ENCODE measurements at places on chromosomes 5 and 9. TPM values are rescaled to one million over a fixed set of nuclear protein-coding genes. Genes with fewer than 3 reads are reported as not detected.
A peak's percentile ranks its signal among the peaks of the same experiment; 100 is the strongest.

- no peak for DNase-seq
Measured at GRCh38 chr5:125372694-125373631, 626.5 kb upstream of the ZNF608 start.

- DNase-seq, result no peak
Measured at GRCh38 chr5:79109527-79110492, 1.8 kb upstream of the BHMT start.

DNA sequence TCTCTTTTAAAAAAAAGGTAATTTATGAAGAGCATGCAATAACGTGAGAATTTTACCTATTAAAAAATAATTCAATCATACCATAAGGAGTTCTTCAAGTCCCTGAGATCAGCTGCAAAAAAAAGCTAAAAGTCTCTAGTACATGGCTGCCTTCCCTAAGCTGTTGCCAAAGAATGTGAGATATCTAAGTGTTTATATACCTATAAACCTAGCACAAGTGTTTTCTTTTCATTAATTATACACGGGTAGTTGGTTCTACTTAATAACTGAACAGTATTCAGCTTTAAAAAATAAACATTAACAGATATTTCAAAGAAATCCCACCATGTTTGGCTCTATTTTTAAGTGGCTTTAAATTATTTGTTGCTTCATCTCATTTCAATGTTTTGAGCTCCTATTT lies 25.9 kb downstream of the FNBP1 start:
- no peak for DNase-seq

DNA sequence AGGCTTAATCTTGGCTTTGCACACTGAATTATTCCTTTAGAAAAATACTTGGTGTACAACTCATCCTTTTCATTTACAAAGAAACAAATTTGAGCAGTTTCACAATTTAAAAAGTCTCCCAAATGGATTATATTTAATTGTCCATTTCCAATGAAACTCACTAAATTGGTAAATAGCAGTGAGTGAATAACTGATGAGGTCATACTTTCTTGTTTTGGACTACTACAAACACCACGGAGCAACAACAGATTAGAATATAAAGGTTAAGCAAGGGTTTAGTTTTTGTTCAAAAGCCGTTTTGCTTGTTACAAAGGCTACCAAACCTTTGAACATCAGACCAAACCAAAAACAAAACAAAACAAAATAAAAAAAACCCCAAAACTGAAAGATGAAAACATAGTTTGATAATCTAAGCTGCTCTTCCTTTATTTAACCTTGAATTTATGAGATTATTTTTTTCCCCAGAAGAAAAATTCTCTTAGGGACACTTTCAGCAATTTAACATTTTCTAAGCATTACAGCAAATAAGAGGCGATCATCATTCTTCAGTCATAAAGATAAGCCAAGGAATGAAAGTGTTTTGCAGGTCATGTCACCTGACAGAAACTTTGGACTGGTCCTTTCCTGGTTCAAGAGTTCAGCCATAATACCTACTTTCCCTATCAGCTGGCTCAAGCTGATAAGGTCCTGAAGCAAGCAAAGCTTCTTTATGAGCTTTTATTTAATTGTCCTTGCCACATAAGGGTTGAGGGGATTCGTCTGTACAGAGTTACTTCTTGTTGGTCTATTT lies 99.7 kb upstream of the CDKN2B start:
- DNase-seq, result no peak

GRCh38 chr9:75602060-75602459 lies 288.4 kb upstream of the PCSK5 start:
- DNase-seq, result no peak

- no peak for DNase-seq
Measured at GRCh38 chr5:113299591-113299990, 135.2 kb downstream of the TSSK1B start.

- no peak for DNase-seq
Measured at GRCh38 chr9:18768951-18769622, 263.9 kb downstream of the SAXO1 start.

DNA sequence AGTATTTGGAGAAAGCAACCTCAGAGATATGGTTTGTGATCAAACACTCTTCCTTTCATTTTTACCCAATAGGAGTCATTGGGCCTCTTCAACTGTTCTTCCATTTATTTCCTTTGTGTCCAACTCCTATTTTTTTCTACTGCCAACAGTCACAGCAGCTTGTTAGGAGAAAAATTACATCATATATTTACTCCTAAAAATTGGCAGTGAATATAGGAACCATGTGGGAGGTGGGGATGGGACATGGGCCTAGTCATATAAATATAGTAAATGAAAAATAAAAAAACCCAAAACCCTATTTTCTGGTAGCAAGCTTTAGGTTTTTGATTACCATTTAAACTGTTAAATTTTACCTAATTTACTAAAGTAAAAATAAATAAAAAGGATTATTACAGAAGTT lies 134.9 kb upstream of the MPDZ start:
- no peak for DNase-seq

- DNase-seq, result peak; percentile 96
Measured at GRCh38 chr9:78280982-78281668, 15.8 kb upstream of the PSAT1 start.

DNA sequence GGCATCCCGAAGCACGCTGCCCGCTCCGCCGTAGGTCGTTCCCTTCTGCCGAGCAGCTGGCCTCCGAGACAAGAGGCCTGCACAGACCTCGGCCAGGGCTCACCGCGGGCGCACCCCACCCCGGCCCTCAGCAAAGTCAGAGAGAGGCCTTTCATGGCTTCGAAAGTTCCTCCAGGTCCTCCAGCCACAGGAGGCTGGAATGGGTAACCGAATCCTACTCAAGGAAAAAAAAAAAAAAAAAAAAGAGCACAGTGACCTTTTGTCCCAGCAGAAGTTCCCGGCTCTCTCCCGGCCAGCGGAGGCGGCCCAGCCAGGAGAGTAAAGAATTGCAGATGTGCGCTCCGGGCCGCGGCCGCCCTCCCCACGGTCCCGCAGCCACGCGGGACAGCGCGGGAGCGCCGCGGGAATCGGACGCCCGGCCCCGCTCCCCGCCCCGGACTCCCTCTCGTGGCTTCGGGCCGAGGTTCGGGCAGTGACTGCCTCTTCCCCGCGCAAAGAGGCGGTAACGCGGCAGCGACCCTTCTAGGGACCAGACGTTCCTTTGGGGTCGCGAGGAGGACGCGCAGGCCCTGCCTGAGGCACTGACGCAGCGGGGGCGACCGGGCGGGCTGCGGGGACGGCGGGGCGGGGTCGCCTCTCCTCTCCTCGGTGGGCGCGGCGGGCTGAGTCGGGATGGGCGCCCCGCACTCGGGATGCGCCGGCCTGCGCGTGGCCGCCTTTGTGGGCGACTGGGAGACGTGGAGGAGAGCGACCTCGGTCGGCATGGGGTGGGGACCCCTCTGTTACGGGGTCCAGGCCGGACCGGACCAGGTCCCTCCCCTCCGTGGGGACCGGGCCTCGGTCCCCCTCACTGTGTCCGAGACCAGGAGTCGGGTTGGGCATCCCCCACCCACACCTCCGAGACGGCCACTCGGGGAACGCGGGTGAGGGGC lies 754 bp downstream of the GFPT2 start:
- DNase-seq, result peak; percentile 25

DNA sequence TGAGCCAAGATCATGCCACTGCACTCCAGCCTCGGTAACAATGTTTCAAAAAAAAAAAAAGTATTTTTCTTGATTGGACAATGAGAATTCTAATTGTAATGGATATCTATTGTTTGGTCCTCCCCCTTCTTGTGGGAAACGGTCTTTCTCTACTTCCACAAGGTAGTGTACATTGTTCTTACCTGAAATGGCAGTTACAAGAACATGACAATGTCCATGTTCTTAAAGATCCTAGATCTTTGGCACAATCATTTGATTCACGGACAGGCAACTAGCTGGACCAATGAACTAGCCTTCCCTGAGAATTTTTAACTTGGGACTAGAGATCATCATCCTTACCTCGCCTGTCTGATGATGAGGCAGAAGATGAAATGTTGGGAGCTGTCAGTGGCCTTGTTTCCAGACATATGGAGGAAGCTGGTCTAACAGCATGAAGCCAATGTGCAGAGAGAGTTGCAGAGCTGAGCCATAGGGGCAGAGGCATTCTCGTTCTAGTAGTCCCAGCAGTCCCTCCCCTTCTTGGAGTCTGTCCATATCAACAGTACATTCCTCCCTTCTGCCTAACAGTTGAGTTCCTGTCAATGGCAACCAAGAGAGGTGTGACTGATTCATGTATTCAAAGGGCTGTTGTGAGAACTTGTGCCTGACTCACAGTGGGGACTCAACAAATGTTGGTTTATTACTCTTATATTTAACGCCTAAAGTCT lies 2.1 kb upstream of the MARCHF6 start:
- DNase-seq, result no peak

DNA sequence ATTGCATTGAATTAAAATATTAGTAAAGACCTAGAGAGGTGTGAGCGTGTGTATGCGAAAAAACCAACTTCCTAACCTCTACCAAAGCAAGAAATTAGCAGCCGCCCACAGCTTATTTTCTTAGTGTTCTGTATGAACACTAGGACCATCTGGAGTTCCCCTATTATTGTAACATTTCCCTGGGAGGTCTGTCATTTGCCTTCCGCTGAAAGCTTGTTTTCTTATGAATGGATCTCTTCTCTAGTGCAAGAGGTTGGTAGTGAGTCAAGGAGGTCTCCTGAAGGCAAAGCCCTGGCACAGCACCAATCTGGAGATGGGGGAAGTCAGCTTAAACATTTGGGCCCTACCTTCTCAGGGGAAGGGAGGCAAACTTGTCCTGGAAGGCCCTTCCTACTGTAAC lies 10.8 kb downstream of the TNFSF8 start:
- DNase-seq, result no peak

- no peak for DNase-seq
Measured at GRCh38 chr9:22158927-22159346, 149.8 kb upstream of the CDKN2B start.

DNA sequence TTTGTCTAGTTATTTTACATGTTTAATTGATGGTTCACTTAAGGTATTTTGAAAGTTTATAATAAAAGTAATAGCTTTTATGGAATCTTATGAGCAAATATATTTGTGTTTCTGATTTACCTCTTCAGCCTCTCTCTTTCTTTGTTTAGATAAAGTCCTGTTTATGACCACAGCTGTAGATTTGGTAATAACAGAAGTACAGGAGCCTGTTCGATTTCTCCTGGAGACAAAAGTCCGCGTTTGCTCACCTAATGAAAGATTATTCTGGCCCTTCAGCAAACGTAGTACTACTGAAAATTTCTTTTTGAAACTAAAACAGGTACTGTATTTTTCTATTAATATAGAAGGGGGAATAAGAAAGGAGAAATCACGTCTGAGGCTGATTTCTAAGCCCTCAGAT lies 35.0 kb upstream of the GPR21 start:
- no peak for DNase-seq

GRCh38 chr5:171619196-171619595 lies 166.4 kb upstream of the SMIM23 start:
- no peak for DNase-seq

- DNase-seq, result no peak
Measured at GRCh38 chr9:97507428-97507984, 6.0 kb downstream of the TMOD1 start.

CAVIN4 gene
- 2.4 TPM for total RNA-seq

SPINK4 gene
- not detected for total RNA-seq

SPAAR gene
- 1.4 TPM for total RNA-seq

LRRC19 gene
- 2.9 TPM for total RNA-seq

ANGPTL2 gene
- 14.7 TPM for total RNA-seq

ADAMTSL2 gene
- 1.2 TPM for total RNA-seq

S100Z gene
- total RNA-seq, result 4.3 TPM

Data from umbilical cord (tissue), 2 donors.